ENCODE measurements at places on chromosomes 1 and 21.

GRCh38 chr1:67691712-67692111 lies 6.7 kb downstream of the GADD45A start:
- no peak for DNase-seq

GRCh38 chr1:169694304-169695075 lies 16.9 kb downstream of the SELL start:
- no peak for DNase-seq

DNA sequence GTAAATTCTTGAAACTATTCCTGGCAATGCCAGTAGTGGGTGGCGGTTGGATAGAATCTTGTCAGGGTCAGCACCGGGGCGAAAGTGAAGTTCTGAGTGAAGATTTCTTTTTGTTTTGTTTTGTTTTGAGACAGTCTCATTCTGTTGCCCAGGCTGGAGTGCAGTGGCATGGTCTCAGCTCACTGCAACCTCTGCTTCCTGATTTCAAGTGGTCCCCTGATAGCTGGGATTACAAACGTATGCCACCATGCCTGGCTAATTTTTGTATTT lies 33.3 kb downstream of the PCNT start:
- no peak for DNase-seq

DNA sequence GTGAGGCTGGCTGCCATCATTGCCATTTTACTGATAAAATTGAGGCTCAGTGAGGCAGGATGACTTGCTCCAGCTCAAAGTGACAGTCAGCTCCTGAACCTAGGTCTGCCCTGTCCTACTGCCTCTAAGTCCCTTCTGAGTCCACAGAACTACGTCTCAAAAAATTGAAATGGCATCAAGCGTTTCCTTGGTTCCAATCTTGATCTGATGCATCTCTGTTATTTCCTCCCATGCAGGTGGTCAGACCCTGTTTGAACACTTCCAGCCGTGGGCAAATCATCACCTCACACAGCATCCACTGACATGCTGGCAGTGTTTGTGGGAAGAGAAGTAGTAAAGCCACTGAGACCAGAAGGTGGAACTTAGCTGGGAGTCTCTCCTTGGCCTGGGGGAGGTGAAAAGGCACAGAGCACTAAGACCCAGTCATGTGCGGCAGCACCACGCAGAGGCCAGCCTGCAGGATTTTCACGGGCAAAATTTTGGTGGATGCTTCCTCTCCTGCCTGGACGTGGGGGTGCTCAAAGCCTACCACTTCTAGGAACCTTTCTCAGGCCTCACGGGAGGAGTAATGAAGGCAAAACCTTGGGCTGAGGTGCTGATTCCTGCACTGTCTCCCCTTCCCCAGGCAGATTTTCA lies 7.8 kb upstream of the CPLANE2 start:
- no peak for DNase-seq

- no peak for DNase-seq
These were observed 9.2 kb upstream of the UMODL1 start for GRCh38 chr21:42061986-42062235.

DNA sequence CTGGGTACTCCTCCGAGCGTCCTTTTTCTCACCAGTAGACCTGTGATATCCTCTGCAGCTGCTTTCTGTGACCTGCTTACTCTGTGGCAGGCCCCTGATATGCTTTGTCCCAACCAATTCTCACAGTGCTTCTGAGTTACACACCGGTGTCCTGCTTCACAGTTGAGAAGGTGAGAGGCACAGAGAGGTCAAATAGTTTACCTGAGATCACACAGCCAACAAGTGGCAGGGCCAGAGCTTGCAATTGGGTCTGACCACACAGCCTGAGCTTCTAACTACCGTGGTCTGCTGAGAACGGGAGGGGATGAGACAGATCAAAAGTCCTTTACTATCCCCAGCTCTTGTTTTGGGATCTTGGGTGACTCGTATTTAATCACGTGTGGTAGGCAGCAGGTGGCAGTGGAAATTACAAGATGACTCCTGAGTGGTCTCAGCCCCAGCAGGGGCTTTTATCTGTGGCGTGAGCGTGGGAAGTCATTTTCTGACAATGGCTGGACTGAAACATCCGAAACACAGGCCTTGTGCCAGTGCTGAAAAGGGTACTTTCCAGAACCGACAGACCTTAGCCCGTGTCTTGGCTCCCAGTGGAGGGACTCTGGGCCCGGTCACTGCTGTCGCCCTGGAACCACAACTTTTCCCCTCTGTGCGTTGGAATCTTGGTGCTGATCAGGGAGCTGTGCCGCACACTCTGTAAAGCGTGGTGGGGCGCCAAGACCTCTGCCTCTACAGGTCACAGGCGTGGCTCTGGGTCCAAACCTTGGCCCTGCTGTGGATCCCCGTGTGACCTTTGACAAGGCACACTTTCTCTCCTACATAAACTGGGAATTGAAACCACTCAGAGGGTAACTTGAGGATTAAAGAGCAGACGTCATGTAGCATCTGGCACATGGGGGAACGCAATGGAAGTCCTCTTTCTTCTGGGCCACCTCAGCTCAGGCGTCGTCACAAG lies 11.9 kb downstream of the THEMIS2 start:
- no peak for DNase-seq

DNA sequence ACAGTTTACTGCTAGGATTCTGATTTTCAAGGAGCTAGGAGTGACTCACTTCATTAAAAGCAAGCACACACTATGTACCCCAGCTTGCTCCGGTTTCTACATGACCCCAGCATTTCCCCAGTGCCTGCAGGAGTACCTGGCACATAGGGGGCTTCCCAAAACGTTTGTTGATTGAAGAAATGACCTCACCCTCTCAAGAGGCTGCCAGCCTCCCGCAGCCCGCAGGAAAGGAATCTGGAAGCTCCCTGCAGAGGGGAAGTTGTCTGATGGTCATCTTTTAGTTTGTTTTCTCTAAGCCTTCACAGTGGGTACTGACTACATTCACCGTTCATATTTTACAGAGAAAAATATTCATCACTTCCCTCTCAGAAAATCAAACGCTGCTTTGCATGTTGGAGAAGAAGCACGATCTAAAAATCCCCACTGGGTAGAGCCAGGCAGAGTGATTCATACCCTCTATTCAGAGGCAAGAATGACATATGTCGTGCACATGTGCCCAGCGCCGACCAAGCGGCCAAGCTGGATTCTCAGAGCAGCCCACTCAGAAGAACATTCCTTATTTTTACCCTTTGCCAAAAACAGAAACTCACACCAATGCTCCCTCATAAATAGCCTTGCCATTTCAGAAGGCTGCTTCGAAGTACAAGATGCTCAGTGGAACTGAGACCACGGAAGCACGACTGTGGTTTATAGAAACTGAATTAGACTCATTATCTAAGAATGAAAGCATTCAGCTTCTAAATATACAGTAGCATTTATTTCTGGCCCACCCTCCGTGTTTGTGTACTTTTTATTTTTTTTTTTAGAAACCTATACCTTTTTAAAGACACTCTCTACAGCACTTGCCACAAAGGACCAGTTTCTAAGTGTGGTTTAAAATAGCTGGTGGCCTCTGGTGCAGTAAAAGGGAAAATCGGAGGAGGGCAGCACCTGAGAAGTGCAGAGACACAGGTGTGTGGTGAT lies 143.2 kb downstream of the MIS18A start:
- DNase-seq, result no peak

GRCh38 chr21:43303275-43304178 lies 123.4 kb downstream of the SIK1 start:
- DNase-seq, result no peak

DNA sequence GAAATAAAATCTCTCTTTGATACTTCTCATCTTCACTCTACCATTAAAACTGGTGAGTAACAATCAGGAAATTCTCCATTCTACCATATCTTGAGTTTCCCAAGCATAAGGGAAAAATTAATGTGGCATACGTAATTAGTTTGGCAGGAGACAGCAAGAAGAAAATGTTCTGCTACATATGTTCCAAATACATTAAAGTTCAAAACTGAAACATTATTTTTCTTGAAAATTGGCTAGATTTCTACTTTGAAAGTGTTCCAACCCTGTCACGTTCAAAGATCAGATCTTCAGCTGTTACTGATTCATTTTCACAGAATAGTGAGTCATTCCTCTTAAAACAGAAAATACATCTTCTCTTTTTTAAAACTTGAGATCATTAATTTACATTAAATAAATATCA lies 48.5 kb downstream of the PIGK start:
- no peak for DNase-seq

DNA sequence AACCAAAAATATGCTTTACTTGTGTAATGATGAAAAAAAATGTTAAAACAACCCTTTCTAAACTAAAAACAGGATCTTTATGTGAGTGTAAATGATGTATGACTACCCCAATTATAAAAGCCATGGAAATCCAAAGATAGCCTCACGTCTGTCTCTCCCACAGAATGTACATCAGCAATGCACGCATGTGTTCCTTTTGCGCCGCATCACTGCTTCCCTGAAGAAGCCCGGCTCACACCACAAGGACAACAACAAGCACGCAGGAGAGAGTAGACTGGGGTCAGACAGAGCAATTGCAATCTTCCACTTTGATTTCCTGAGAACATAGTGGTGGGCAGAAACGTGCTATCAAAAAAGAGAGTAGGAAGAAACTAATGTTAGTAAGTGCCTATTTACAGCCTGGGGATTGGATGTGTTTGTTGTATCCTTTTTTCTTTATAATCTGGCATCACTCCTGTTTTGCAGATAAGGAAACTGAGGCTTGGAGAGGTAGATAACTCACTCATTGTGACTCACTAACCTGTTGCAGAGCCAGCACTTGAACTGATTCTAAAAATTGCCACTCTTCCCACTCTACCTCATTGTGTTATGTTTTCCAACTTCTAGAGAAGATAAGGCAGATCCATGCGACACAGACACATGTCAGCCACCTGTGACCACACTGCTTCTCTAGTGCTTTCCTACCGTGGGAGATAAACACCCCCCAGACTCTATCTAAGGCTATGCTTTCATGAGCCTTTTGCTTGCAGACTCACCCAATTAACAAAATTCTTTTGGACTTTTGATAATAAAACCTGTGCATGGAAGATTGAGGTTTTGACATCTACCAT lies 60.1 kb downstream of the MAP10 start:
- DNase-seq, result no peak

DNA sequence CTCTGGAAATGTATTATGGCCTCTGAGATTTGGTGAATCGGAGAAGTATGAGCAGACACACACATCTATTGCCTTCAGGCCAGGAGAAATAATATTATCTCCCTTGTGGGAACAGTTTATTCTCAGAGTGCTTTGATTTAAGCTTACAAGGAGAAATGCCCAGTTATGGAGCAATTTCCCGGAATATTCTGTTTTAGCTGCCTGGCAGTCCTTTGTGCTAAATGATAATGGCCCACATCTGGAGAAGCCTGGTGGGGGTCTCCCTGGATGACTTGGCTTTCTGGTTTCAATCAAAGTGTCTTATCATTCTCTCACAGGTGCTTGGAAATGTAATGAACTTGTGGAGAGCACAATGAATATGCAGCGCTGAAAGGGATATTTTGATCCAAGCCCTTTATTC lies 389.6 kb upstream of the USP24 start:
- DNase-seq, result no peak

- DNase-seq, result no peak
These were observed 39.1 kb upstream of the SELENON start for GRCh38 chr1:25760871-25761270.

DNA sequence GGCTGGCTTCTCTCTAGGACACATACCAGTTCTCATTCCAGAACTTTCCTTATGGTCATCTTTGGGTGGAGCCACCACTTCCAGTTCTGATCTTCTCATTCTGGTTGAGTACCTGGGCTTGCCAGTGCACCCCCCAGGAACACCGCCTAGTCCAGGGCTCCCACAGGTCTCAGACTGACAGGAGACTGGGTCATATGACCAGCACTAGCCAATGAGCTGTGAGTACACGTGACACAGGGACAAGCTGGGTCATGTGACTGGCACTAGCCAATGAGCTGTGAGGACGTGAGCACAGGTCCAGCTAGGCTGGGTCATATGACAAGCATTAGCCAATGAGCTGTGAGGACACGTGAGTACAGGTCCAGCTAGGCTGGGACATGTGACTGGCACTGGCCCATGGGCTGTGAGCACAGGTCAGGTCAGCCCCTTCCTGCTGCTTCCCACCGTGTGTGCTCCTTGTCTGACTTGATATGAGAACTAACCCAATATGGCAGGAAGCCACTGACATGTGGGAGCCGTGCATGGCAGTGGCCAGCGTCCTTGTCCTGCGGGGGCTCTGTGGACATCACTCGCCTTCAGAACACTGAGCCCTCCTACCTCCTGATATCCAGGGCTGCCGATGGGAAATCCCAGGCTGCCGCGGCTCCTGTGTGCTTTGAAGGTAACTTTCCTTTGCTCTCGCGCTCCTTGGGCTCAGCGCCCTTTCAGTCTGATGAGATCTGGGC lies 22.7 kb downstream of the KRTAP10-1 start:
- DNase-seq, result no peak

DNA sequence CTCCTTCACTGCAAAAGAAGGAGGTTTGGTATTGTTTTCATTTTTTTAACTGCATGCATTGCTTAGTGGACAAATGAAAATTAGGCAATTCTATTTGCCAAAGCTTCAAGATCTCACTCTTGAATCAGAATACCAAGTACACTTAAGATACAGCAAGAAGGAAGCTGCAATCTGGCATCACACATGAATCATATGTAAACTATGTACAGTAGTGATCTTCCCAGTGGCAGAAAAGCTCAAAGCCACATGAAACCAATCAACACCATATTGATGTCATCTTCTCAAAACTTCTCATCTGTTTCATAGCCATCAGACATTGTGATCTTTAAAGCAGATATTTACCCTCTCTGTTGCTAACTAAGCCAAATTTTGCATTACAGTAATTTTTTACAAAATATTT lies 550.1 kb downstream of the LTN1 start:
- DNase-seq, result no peak

GRCh38 chr1:81310250-81310649 lies 490.5 kb upstream of the ADGRL2 start:
- no peak for DNase-seq

DNA sequence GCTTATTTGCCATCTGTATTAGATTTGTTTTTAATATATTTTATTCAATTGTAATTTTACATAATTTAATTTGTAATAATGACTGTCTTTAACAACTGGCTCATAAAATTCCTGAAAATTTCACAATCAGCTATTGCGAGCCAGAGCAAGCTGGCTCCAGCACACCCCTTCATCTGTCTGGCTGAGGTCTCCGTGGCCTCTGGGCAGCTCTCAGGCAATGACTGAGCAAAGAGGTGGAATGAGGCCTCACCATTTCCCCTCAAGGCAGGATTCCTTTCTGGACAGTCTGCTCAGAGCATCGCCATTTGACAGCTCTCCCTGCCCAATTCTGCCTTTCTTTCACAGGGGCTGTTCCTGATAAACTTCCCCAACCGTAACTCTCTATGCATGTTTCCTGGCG lies 5.8 kb upstream of the KANK4 start:
- no peak for DNase-seq

DNA sequence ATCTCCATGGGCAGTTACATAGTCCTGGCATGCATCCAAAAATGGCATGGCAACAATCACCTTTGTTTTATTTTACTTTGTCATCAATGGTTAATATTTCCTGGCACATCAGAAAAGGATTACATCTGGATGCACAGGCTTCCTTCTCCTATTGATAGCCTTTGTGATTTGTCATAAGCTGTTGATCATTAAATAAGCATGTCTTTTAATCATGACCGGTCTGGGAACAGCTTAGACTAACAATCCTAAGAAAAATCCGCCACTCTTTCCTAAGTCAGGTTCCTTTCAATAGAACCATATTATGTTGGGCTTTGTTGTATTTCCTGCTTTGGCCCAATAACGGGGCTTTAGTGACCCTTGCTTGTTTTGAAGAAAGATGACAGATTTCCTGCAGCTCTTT lies 330.6 kb downstream of the DUSP10 start:
- no peak for DNase-seq
